ENCODE measurements at places on chromosomes 7 and 10.

GRCh38 chr10:10816447-10816846, 201.2 kb upstream of the CELF2 start:
- no peak for DNase-seq

DNA sequence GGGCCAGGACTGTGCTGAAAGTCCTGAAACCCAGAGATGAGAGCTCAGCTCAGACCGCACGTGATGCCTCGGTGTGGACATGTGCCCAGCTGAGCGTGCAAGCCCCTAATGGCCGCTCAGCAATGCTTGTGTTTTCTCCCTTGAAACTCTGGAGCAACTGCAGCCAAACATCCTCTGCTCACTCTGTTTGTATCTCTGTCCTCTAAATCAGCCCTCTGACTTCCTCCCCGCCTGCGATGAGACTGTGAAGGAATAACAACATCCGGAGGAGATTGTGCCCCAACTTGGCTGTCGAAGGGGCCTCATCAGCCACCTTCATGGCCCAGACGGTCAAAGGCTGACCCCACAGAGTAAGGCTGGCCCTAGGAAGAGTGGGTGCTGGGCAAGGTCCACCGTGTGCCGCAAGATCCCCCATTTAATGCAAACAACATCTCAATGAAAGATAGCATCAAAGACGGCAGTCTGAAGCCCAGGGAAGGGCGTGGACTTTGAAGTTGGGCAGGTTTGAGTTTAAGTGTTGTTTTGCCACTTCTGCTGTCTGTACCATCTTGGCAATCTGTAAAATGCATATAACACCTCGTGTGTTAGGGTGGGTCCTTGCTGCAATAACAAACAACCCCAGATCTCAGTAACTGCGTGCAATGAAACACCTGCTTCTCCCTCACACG, 39.9 kb downstream of the CALML3 start:
- peak; percentile 11 for DNase-seq

DNA sequence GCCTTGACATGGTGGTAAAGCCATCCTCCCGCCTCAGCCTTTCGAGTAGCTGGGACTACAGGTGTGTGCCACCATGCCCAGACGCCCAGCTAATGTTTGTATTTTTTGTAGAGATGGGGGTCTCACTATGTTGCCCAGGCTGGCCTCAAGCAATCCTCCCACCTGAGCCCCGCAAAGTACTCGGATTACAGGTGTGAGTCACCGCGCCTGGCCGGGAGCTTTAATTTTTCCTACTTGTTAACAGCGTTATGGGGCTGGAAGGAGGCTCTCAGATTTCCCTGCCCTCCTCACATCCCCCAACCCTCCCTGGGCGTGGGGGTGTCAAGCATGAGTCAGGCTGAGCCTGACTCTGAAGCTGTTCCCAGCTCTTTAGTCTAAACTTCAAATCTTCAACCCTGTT, 8.3 kb downstream of the ALKBH4 start:
- no peak for DNase-seq

GRCh38 chr7:80686576-80686975, 48.1 kb downstream of the CD36 start:
- no peak for DNase-seq

DNA sequence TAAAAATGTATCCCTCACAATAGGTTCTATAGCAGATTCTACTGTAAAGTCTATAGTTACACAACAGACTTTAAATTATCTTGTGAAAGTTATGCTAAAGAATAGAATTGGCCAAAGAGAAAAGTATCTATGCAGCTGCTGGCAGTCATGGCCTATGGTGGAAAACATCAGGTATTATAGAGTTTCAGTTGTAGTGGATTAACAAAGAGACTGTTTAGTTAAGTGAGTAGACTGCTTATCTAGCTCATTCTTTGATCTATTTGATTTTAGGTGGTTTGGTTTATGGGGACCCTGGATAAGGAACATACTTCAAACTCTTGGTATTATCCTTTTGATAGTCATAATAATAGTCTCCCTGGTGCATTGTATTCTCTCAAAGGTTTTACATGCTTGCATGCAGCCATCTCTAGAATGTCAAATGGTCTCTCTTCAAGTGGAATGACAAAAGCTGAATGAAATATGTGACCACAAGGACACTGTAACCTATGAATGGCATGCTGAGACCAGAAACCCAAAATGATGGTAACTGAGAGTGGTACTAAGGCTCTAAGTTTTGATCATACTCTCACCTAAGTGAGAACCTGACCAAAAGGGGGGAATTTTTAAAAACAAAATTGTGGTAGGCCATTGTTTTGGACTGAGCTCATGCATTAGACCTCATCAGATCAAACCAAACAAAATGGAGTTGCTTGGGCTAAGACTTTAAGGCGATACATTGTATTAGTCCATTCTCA, 54.9 kb upstream of the NAMPT start:
- DNase-seq: no peak

DNA sequence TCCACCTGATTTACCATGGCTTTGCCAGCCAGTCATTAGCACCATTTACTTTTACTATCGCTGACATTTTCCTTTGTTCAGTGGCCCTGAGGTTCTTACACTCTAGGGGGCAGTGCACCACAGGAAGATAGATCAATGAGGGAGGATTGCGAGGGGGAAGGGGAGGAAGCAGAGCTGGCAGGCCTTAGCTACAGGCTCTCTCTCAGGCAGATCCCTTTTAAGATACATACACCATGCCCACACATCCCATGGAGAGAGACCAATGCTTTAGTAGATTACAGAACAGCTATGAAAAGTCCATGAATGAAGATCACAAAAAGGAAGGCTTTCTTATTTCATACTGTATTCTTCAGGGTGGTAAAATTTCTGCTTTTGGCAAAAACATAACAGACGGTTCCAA, 47.4 kb downstream of the DENND11 start:
- DNase-seq: peak; percentile 56

DNA sequence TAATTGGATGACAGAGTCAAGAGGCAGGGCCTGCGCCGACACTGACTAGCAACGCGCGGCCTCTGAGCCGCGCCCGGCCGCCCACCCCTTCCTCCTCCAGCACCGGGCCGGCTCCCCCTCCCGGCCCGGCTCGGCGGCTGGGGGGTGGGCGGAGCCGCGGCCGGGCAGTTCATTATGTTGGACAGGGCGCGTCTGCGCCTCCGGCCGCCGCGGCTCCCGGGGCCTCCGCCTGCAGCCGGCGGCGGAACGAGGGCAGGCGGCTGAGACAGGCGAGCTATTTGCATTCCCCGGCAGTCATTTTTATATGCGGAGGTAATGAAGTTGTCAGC, 106.7 kb downstream of the SNX10 start:
- DNase-seq: peak; percentile 21

DNA sequence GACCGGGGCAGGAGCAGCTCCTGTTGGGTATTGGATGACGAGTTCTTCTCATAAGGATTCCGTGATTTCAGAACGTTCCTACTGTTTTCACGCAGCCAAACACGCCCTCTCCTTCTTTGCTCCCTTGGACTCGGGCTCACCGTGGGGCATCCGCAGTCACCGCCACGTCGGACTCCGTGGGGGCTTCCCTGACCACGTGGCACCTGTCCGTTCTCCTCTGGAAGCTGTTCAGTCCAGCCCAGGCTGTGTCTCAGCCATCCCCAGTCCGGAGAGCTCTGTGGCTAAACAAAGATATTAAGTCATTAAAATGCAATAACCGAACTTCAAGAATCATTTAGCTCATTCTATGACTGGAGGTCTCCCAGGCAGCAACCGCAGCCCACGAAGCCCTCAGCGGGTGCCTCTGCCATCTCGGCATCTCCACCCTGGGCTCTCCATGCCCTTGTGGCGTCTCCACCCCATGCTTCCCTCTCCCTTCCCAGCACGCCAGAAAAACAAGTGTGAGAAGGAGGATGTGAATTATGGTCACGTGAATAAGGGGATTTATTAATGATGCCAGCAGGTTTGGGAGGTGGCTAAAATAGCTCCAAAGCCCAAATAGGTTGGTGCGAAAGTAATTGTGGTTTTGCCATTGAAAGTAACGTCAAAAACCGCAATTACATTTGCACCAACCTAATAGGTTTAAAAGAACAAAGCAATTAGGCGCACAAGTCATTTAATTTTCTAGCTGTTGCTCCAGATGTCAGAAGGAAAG, 224.6 kb upstream of the PPP2R2D start:
- DNase-seq: no peak

GRCh38 chr7:85065306-85065705, 121.5 kb downstream of the SEMA3D start:
- no peak for DNase-seq

GRCh38 chr7:14457568-14458453, 444.7 kb downstream of the DGKB start:
- DNase-seq: peak; percentile 29

- no peak for DNase-seq
These were observed 732.1 kb upstream of the POT1 start for GRCh38 chr7:125661677-125662076.

GRCh38 chr10:126580873-126581647, 89.4 kb downstream of the C10orf90 start:
- no peak for DNase-seq

DNA sequence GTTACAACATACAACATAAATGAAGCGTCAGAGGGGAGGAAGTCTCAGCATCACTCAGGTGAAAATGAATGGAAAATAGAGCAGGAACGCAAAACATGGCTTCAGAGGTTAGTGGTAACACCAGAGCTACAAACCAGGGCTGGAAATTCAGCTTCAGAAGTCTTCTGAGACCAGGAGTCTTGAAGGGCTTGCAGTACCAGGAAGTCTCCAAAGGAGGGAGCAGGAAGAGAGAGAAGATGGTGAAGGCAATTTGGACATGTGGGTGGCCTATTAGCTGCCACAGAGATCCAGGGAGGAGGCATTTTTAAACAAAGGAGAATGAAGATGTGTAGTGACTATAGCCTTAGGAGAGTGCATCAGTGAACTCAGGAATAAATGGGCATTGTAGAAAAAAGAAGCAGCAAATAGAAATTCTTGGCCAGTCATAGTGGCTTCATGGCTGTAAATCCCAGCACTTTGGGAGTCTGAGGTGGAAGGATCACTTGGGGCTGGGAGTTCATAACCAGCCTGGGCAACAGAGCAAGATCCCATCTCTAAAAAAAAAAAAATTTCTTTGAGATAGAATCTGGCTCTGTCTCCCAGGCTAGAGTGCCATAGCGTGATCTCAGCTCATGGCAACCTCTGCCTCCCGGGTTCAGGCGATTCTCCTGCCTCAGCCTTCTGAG, 9.3 kb upstream of the TET1 start:
- peak; percentile 18 for DNase-seq

GRCh38 chr7:108808549-108809266, 239.0 kb downstream of the DNAJB9 start:
- no peak for DNase-seq

- no peak for DNase-seq
These were observed 364.0 kb downstream of the REEP3 start for GRCh38 chr10:63885156-63885555.

DNA sequence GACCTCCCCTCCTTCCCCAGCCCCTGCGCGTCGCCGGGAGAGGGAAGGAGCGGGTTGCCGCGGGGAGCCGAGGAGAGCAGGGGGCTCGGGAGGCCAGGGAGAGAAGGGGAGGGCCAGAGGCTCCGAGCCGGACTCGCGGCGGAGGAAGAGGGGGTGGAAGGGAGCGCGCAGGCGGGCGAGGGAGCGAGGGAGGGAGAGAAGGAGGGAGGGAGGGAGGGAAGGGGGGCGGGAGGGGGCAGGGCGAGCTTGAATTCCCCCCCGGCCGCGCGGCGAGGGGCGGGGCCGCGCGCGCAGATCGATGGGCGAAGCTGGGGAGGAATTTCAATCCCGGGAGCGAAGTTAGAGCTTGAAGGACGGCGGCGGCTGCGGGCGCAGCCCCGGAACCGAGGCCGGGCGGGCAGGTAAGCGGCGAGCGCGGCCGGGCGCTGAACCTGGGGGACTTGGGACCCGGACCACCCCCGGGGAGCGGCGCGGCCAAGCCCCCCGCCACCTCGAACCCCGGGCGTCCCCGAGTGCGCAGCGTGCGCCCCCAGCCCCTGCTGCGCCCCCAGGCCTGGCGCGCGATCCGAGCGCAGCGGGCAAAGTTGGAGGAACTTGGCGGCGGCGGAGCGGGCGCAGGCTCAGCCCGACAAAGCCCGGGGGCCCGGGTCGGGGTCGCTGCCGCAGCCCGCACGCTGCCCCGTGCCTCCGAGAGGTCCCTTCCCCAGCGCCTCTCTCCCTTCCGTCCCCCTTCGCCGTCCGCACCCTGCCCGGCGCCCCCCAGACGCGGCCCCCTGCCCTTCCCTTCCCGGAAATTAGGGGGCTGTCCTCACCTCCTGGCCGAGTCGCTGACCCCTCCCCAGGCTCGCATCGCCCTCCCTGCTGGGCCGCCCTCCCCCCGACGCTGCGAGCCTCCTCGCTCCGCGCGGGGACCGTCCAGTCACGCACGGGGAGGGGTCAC, at the start of gene ELFN1:
TSS of gene ELFN1 (plus strand) at position 324 of the 940 bp plus-strand sequence. CDS start 74,320 bp downstream, outside the sequence.
- DNase-seq: peak; percentile 12

GRCh38 chr7:80842022-80842790, 76.6 kb downstream of the SEMA3C start:
- DNase-seq: no peak

- DNase-seq: peak; percentile 22
These were observed 743 bp downstream of the RBM17 start for GRCh38 chr10:6089334-6090219.

DNA sequence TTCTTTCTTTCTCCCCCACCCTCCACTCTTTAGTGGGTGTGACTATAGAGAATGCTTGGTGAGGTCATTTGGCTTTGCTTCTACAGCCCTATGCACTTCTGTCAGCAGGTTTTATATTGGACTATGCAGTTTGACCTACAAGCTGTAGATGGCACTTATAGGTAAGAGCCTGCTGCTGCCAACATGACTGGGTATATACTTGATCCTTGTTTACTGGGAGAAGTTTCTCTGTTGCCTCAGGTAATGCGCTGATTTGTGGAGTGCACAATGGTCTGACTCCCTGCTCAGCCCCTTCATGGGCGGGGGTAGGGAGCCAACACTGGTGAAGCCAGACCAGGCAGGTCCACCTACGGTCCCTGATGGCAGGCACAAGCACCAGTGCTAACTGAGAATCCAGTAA, 33.7 kb upstream of the C7orf33 start:
- no peak for DNase-seq

- DNase-seq: peak; percentile 27
These were observed 5.7 kb downstream of the GATA3 start for GRCh38 chr10:8060010-8060703.

- no peak for DNase-seq
These were observed 118.1 kb downstream of the MYOF start for GRCh38 chr10:93363891-93364648.

- DNase-seq: no peak
These were observed 25.4 kb upstream of the INPP5F start for GRCh38 chr10:119700321-119700954.

DNA sequence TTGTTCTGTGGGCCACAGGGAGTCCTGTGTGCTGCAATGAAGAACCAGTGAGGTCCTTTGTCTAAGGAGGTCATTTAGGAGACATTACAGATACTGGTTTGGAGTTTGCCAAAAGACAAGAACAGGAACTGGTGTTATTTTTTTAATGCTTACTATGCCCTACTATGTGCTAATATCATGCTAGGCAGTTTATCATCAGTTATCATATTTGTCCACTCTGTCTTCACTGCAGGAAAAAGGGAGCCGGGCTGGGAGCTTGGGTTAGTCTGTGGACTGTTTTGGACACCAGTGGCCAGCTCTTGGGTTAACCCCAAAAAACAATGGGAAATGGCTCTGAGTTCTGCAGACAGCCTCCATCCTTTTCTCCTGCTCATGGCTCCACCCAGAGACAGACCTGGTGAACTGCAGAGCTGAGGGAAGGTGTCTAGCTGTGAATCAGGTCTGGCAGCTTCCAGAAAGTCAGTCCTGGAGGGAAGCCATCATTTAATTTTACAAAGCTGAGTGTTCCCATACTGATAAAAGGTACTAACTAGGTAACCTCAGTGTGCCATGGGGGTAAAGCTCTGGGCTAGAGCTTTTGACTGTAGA, 101.2 kb upstream of the ZNF746 start:
- no peak for DNase-seq

GRCh38 chr10:88934900-88935672, 17.5 kb downstream of the ACTA2 start:
- DNase-seq: peak; percentile 74

GRCh38 chr10:22712956-22713852, 1.2 kb downstream of the PIP4K2A start:
- DNase-seq: peak; percentile 44
